Thoracic aorta (tissue), 2 donors: ENCODE measurements at places on chromosomes 3 and 15. TPM values are rescaled to one million over a fixed set of nuclear protein-coding genes. Genes with fewer than 3 reads are reported as not detected.

ZBED2 gene
- total RNA-seq, result not detected

DNA sequence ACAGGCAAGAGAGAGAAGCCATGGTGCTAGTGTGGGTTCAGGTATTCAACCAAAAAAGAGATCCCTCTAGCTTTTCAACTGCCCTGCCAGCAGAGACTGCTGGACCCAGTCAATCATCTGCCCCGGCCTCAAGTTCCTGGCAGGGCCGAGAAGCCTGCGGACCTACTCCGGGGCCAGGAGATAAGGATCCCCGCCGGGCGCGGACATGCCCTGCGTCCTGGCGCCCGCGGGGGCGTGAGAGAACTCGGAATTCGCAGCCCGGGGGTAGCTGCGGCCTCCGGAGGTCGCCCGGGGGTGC, 821 bp upstream of the MAGI1 start:
- DNase-seq, result no peak
- peak overlapping the region; percentile 76 for H3K4me3 ChIP-seq

GRCh38 chr3:48989126-48989795, 780 bp upstream of the P4HTM start:
- H3K4me1 ChIP-seq, result peaks cover 32% of the 10 kb centered on the region
- DNase-seq, result no peak
- H3K4me3 ChIP-seq, result peak overlapping the region; percentile 88
- H3K27me3 ChIP-seq, result no peaks in the 10 kb centered on the region
- H3K27ac ChIP-seq, result peak overlapping the region; percentile 95
- H3K36me3 ChIP-seq, result peaks cover 11% of the 10 kb centered on the region

GRCh38 chr15:98599909-98600691, 48.2 kb upstream of the IGF1R start:
- DNase-seq, result no peak
- peaks cover 9% of the 10 kb centered on the region for H3K4me1 ChIP-seq

DNA sequence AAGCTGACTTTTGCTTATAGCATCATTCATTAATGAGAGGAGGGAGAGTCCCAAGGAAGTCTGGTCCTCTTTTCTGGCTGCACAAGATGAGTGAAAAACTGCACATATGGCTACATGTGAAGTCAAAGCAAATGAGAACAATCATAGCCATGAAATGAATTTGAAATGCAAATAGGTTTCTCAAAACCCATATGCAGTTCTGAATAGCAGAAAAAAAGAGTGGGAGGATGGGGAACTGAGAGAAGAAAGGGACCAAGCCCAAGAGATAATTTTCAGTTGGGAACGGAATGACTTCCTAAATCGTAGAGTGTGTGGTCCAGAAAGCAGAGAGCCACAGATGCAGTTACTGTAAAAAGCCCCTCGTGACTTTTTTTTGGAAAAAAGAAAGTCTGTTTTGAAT, 66.3 kb downstream of the GTPBP8 start:
- peaks cover 3% of the 10 kb centered on the region for H3K4me1 ChIP-seq
- H3K4me3 ChIP-seq, result no peak overlapping the region
- H3K36me3 ChIP-seq, result no peaks in the 10 kb centered on the region
- DNase-seq, result no peak

TMIE gene
- not detected for total RNA-seq
